ENCODE measurements at places on chromosomes 16 and 17.

GRCh38 chr16:26078716-26079355 lies 387.1 kb downstream of the HS3ST4 start:
- no peak for DNase-seq

DNA sequence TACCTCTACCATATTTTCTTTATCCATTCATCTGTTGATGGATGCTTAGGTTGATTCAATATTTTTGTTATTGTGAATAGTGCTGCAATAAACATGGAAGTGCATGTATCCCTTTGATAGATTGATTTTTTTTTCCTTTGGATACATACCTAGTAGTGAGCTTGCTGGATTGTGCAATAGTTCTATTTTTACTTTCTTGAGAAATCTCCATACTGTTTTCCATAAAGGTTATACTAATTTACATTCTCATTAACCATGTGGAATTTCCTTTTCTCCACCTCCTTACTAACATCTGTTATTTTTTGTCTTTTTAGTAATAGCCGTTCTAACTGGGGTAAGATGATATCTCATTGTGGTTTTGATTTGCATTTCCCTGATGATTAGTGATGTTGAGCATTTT lies 124.6 kb upstream of the TOX3 start:
- DNase-seq, result no peak

DNA sequence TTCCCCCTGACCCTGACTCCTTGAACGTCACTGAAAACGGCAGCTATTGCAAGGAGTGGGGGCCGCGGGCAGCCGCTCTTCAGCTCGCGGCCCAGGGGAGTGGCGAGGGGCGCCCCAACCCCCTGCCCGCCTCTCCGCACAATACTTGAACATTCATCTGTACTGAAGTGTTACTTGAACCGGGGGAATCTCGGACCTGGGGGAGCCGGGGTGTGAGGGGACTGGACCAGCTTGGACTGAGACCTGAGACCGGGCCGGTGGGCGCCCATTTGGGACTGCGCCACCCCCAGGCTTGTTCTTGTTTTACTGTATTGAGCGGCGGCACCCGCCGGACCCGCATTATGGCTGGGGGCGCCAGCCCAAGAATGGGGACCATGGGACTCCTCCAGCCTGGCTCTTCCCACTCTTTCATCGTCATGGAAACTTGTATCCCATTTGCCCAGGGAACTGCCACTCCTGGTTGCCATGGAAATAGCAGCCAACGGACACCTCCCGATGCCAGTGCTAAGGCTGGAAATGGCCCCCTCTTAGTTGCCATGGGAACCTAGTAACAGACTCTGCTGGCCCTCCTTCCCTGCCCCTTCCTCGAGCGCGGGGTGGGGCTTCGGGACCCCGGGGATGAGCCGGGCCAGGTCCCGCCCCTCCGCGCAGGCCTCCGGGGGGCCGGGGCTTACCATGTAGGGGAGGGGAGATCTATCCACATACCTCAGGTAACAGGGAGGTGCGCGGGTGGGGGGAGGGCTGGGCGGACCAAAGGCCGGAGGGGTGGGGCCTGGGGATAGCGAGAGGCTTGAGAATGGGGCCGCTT lies 805 bp upstream of the ORAI3 start:
- no peak for DNase-seq

DNA sequence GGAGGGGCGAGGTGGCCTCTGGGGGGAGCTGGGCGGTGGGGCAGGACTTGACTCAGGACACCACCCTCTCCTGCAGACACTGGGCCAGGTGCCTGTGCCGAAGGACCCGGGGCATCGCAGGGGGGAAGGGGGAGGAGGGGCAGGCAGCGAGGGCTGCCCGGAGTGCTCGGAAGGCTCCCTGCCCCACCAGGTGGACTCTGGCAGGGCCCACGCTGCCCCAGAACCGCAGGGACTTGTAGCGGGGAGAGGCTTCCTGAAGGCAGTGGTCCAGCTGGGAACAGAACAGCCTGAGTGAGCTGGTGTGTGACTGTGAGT lies 4.4 kb upstream of the HCRT start:
- DNase-seq, result no peak

GRCh38 chr17:43907998-43908721 lies 824 bp upstream of the MPP2 start:
- no peak for DNase-seq

DNA sequence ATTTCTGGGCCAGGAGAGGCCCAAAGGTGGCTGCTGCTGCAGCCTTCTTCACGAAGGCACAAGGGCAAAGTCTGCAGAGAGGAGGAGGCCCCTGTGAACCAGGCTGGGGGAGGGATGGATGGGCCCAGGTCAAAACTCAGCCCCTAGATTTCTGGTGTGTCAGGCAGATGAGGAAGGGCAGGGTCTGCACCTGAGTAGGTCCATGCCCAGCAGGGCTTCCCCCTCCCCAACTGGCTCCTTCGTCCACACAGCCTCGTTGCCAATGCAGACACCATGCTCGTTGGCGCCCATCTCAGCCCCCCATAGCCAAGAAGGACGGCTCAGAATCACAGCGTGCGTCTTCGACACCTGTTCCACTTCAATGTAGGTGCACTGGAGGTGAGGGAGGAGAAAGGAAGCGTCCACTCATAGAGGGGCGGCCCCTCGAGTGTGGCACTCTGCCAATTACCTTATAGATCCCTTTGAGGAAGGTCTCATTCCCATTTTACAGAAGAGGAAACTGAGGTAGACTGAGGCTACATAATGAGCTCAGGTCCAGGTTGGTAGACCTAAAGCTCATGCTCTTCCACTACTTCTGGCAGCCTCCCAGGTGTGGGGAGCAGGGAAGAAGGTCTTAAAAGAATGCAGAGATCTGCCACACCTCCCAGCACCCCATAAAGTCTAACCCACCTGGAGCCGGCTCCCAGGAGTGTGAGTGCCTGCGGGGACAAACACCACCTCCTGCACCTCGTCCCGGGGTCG lies 902 bp downstream of the SCRN2 start:
- DNase-seq, result no peak

GRCh38 chr16:81809567-81809966 lies 30.5 kb downstream of the PLCG2 start:
- DNase-seq, result no peak

- DNase-seq, result no peak
Measured at GRCh38 chr17:44386182-44386525, 3.3 kb downstream of the ITGA2B start.

DNA sequence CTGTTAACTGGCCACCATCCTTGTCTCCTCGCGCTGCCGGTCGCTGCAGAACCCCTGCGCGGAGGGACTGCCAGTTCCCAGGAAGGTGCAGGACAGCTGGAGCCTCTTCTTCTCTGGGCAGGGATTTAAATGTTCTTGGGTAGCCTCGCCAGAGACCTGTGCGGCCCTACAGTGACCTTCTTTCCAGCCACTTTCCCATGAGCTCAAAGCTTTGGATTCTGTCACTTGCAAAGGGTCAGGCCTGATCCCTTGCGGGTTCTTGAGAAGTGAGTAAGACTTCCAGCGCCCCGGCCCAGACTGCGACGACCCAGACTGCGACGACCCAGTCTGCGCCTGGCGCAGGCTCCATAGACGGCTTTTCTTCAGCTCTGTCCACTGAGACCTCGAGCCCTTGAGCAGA lies 1.4 kb upstream of the SLFN5 start:
- DNase-seq, result no peak

DNA sequence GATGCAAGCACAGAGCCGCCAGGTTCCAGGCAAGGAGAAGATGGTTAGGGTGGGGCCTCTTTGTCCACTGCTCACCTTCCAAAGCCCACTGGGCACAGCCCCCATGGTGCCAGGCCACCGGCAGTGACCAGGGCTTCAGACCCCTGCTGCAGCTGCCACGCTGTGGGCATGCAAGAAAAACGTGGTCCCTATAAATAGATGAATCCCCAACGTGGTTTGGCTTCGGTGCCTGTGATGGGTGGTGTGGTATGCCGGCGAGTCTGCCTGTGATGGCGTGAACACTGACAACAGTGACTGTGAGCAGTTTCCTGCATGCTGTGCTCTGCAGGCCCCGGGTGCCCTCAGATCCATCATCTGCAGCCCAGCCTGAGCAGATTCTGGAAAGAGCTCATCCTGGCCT lies 36.6 kb downstream of the RAB11FIP4 start:
- no peak for DNase-seq

DNA sequence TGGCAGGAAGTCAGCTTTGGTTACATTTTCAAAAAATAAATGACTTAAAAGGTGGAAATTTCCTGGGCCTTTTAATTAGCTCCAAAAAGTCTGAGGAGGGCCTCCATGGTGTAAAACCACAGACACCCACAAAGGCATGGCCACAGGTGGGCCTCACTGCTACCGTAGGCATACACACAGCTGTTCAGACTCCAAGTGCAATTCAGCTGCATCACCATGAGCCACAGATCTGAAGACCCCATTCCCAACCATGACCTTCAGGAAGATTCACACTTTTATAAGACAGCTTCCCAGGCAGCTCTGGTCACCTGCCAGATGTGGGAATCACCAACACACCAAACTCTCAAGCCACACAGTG lies 20.6 kb downstream of the CSNK2A2 start:
- no peak for DNase-seq

GRCh38 chr17:77379065-77379428 lies 238.3 kb downstream of the SEC14L1 start:
- no peak for DNase-seq

DNA sequence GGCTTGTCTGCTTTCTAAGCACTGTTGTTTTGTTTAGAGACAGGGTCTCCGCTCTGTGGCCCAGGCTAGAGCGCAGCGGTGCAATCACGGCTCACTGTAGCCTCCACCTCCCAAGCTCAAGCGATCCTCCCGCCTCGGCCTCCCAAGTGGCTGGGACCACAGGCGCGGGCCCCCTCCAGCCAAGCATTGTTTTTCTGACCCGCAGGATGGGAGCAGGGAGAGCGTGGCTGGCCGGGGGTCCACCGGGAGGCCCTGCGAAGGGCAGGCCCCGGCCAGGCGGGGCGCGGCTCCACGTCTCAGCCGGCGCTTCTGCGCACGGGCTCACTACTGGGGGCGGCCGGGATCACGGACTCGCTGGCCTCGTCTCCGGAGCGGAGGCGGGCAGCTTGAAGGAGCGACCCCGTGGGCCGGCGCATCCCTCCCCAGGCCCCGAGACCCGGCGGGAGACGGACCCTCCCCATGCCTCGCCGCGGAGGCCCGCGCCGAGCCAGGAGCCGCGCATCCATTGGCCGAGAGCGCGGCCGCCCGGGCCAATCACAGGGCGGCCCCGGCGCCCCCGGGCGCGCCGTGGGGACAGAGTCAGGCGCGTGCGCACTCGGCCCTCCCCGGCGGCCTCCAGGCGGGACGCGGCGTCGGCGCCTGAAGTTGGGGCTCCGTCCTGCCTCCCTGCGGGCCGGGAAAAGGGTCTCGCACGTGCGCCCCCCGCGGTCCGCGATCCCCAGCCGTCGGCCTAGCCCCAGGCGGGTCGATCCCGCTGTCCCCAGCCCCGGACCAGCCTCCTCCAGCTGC lies 24.9 kb downstream of the ACTG1 start:
- peak; percentile 73 for DNase-seq

GRCh38 chr17:17906418-17907215 lies 65.6 kb downstream of the TOM1L2 start:
- no peak for DNase-seq

- no peak for DNase-seq
Measured at GRCh38 chr16:53598511-53599275, 95.7 kb upstream of the AKTIP start.

DNA sequence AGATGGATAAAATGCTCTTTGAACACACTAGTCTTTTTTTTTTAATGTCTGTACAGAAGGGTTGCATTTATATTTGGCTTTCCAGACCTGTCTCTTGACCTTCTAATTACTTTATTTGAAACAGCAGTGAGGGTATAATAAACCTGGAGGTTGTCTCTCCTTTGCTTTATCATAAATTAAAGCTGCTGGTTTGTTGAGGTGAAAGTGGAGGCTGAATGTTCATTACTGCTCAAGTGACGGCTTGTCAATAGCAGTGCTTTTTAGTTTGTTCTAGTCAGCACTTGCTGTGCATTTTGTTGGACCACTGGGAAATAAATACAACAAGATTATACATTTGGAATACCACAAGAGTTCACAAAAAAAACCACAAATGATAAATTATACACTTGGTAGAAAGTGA lies 264.2 kb downstream of the IRX3 start:
- no peak for DNase-seq

DNA sequence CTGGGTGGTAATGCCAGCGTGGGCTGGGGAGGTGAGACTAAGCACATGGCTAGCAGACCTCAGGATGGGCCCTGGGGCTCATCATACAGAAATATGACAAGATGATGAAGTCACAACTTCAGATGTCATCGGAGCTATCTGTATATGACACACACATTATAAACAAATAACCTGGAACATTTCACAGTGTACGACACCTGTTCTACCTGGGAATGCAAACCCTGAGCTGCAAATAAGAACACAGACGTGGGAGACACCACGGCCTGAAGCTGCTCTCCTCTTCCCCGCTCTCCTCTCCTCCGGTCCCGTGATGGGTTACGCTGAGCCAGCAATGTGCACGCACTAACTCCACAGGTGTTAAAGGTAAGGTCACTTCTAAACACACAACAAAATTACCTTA lies 4.9 kb downstream of the PLD6 start:
- no peak for DNase-seq

- peak; percentile 9 for DNase-seq
Measured at GRCh38 chr16:3934491-3935181, 54.1 kb upstream of the CREBBP start.

DNA sequence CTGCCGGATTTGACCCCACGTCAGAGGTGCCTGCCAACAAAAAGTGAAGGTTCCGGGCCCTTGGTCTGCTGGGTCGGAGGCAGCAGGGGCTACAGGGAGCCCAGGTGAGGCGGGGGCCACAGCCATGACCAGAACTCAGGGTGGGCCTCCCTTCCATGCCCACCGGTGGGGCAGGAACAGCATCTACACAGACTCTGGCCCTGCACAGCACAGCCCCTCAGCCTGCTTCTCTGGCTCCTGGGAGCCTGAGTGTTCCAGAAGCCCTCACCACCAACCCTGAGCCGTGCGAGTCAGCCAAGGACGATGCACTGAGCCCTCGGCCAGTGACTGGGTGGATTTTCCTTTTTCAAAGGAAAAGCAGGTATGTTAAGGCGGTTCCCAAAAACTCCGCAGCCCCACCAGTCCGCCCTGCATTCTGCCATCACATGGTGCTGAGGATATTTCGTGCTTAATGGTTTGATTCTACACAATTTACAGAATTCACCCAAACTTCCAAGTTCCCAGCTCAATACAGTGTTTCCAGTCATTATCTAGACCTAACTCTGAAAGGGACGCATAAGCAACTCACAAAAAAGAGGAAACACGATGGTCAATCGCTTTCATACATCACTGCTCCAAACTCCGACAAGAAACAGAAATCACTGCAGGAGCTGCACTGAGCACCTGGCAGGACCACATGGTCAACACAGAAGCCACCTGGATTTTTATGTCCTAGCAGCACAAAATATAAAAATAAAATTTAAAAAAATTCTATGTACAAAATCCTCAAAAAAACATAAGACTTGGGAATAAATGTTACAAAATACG lies 19.4 kb upstream of the C16orf95 start:
- no peak for DNase-seq

Data from NCI-H2081 (cell line).